ENCODE measurements at places on chromosomes 11 and 22. TPM values are rescaled to one million over a fixed set of nuclear protein-coding genes. Genes with fewer than 3 reads are reported as not detected.

Gene SLC25A45
- total RNA-seq, result 1.3 TPM

Gene POU2AF1
- total RNA-seq, result not detected

Gene DBX1
- not detected for total RNA-seq

Gene MAPK8IP1
- 10.1 TPM for total RNA-seq

Gene CSNK2A3
- total RNA-seq, result 1.1 TPM

Gene CABP7
- total RNA-seq, result not detected

Gene NAV2
- total RNA-seq, result 19.9 TPM

Gene KRTAP5-1
- not detected for total RNA-seq

Gene RASGRP2
- total RNA-seq, result 1.2 TPM

Gene GLYATL2
- 1.4 TPM for total RNA-seq

Gene ALDH3B1
- 16.7 TPM for total RNA-seq

Gene MRGPRF
- 33.6 TPM for total RNA-seq

Gene C11orf87
- total RNA-seq, result not detected

Gene C22orf15
- total RNA-seq, result 0.77 TPM

Gene VSIG10L2
- 0.22 TPM for total RNA-seq

Gene FGF19
- total RNA-seq, result not detected

Gene MRGPRX4
- not detected for total RNA-seq

Gene DGAT2
- 1.3 TPM for total RNA-seq

Gene SYT12
- total RNA-seq, result under 0.01 TPM

Gene MS4A6A
- not detected for total RNA-seq

Gene FAT3
- 6.2 TPM for total RNA-seq

Gene H19
- total RNA-seq, result 0.50 TPM

Gene FBXO7
- 46.4 TPM for total RNA-seq

Gene SLC37A2
- total RNA-seq, result 6.5 TPM

All from uterine smooth muscle cell (primary cell).